Activated T-cell treated with anti-CD3 and anti-CD28 coated beads, Interleukin-2, amount 50 U/mL, for 1 hour (primary cell): ENCODE measurements at places on chromosomes 12 and 14.

DNA sequence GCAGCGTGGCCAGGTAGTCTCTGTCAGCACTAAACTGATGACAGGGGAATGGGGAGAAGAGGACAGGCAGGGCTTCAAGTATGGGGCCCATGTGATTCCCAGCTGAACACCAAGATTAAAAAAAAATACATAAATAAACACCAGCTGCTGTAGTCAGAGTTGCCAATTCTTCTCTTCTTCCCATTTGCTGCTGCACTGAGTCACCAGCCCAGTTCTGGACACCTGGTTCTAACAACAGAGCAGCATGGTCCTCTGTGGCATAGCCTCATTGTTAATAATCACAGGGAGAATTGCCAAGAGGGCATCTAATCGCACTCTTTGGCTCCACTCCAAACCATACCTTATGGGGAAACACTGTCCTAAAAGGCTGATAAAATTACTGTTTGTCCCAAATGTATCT is 15.1 kb downstream of the PPM1H start:
- DNase-seq, result no peak

- DNase-seq, result no peak
These were observed 88.3 kb downstream of the TESC start for GRCh38 chr12:117010693-117011451.

DNA sequence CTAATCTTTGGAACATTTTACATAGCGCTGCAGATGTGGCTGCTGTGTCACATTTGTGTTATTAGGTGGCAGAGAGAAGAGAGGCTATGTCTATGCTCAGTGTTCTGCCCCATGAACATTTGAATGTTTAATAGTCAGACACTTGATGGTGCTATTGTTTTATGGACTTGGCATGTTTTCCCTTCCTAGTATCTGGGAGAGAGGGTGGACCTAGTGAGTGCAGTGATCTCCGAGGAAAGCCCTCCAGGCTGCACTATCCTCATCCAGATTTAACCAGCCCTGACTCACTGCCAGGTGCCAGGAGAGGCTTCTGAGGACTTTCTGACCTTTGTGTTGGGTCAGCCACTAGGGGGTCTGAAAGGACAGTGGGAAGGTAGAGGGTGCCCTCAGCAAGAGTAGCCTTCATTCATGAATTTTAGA is 24.3 kb downstream of the ZFC3H1 start:
- DNase-seq, result no peak

- no peak for DNase-seq
These were observed 3.4 kb upstream of the FRMD6 start for GRCh38 chr14:51648296-51648695.

- DNase-seq, result no peak
These were observed 149.0 kb upstream of the PRMT8 start for GRCh38 chr12:3342051-3342450.

- DNase-seq, result no peak
These were observed 77.8 kb upstream of the CNOT2 start for GRCh38 chr12:70165450-70165849.

DNA sequence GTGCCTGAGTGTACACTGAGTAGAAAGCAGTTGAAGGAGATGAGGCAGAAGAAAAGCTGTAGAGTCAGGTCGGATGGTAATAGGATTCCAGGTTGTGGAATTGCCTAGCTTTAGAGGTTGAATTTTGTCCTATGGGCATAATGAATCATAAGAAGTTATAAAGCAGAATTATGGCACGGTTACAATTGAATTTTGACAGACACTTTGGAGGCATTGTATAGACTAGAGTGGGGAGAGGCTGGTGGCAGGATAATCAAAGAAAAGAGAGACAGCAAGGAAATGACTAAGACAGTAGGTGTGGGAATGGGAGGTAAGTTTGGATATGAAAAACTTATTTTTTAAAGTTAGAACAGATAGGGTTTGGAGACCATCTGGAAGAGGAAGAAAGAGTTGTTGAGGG is 102.6 kb downstream of the NTN4 start:
- DNase-seq, result no peak

- DNase-seq, result no peak
These were observed 292.9 kb downstream of the BMP4 start for GRCh38 chr14:53663709-53664108.

DNA sequence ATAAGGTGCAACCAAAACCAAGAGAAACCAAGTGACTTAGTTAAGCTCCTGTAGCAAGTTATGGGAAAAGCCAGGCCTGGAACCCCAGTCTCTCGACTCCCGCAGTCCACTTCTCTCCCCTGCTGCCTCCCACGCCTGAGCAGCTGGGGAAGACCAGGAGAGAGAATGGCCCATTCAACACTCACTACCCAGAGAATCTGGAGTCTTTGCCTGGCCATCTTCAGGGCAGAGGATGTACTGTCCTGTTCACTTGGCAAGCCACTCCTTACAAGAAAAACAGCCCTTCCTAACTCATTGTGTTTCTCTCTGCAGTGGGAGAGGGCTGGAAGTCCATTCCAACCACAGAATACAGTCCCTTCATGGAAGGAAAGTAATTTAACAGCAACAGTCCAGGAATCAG is 1.8 kb downstream of the PITPNM2 start:
- no peak for DNase-seq

- no peak for DNase-seq
These were observed 18.0 kb upstream of the GUCY2C start for GRCh38 chr12:14714437-14714836.

- DNase-seq, result no peak
These were observed 41.3 kb upstream of the TMTC2 start for GRCh38 chr12:82645414-82645813.

GRCh38 chr14:71589609-71590008 is 342.6 kb upstream of the RGS6 start:
- no peak for DNase-seq
